ENCODE measurements at places on chromosomes 3 and 15. TPM values are rescaled to one million over a fixed set of nuclear protein-coding genes. Genes with fewer than 3 reads are reported as not detected.
A peak's percentile ranks its signal among the peaks of the same experiment; 100 is the strongest.

- no peak overlapping the region for H3K27ac ChIP-seq
- H3K27me3 ChIP-seq: no peaks in the 10 kb centered on the region
- H3K4me3 ChIP-seq: no peak overlapping the region
- no peaks in the 10 kb centered on the region for H3K4me1 ChIP-seq
These were observed 43.0 kb upstream of the GLCE start for GRCh38 chr15:69117431-69117871.

DNA sequence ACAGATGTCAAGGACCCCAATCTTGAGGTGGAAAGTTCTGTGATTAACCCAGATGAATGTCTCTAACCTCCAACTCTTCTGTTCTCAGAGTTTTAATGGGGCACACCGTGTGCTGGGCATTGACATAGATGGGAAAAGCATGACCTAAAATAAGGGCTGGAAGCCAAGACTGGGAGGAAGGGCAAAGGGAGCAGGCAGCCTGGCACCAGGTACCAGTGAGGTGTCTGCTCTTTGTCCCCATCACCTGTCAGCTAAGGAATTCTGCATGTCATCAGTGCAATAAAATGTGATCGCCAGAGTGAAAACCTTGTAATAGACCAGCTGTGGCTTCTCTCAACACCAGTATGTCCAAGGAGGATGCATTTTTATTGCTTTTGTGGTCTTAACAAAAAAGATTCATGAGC lies 143.5 kb upstream of the TPM1 start:
- no peaks in the 10 kb centered on the region for H3K36me3 ChIP-seq
- no peak overlapping the region for H3K4me3 ChIP-seq
- H3K27me3 ChIP-seq: no peaks in the 10 kb centered on the region
- no peak overlapping the region for H3K27ac ChIP-seq
- DNase-seq: no peak

DNA sequence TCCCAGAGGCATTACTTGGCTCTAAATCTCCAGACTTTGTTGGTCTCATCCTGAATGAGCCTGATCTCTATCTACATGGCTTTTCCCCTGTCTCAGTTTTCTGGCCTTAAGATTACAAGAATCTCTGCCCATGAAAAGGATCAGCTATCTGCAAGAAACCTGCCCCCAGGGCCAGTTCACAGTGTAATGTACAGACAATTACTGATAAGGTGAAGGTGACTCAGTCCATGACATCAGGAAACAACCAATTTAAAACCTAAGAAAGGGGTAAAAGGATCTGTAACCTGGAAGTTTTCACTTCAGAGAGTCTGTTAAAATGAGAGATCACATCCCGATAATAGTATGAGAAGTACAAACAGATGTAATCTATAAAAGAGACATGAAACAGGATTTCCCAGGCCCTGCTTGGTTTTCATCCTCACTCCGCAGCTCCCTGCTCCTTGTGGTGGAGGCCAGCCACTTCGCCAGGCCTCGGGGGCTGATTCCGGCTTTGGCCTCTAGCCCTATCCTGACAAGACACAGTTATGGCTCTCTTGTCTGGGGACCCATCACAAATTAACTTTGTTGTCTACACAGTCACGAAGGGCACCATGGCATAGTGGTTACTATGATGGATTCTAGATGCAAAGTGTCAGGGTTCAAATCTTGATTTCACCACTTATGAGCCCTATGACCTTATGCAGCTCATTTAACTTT lies 136.9 kb downstream of the THSD4 start:
- no peaks in the 10 kb centered on the region for H3K27me3 ChIP-seq
- no peaks in the 10 kb centered on the region for H3K36me3 ChIP-seq
- no peak overlapping the region for H3K27ac ChIP-seq
- DNase-seq: no peak
- no peak overlapping the region for H3K4me3 ChIP-seq
- no peaks in the 10 kb centered on the region for H3K4me1 ChIP-seq

The RLBP1 gene
- not detected for total RNA-seq

- H3K4me3 ChIP-seq: no peak overlapping the region
- no peaks in the 10 kb centered on the region for H3K27me3 ChIP-seq
- H3K36me3 ChIP-seq: no peaks in the 10 kb centered on the region
- no peaks in the 10 kb centered on the region for H3K4me1 ChIP-seq
- H3K27ac ChIP-seq: no peak overlapping the region
These were observed 256.2 kb upstream of the RARB start for GRCh38 chr3:25171897-25172296.

GRCh38 chr3:79038636-79039035 lies 729.2 kb downstream of the ROBO1 start:
- H3K4me3 ChIP-seq: no peak overlapping the region
- no peaks in the 10 kb centered on the region for H3K27me3 ChIP-seq
- no peaks in the 10 kb centered on the region for H3K36me3 ChIP-seq
- H3K27ac ChIP-seq: no peak overlapping the region
- no peaks in the 10 kb centered on the region for H3K4me1 ChIP-seq

- H3K27ac ChIP-seq: no peak overlapping the region
- no peaks in the 10 kb centered on the region for H3K27me3 ChIP-seq
- no peaks in the 10 kb centered on the region for H3K36me3 ChIP-seq
- H3K4me1 ChIP-seq: no peaks in the 10 kb centered on the region
- H3K4me3 ChIP-seq: no peak overlapping the region
- no peak for DNase-seq
These were observed 126.9 kb upstream of the STRIT1 start for GRCh38 chr3:155420406-155420805.

- no peak overlapping the region for H3K27ac ChIP-seq
- H3K36me3 ChIP-seq: no peaks in the 10 kb centered on the region
- DNase-seq: no peak
- no peak overlapping the region for H3K4me3 ChIP-seq
- H3K4me1 ChIP-seq: no peaks in the 10 kb centered on the region
These were observed 43.4 kb upstream of the NLGN1 start for GRCh38 chr3:173354124-173354523.

DNA sequence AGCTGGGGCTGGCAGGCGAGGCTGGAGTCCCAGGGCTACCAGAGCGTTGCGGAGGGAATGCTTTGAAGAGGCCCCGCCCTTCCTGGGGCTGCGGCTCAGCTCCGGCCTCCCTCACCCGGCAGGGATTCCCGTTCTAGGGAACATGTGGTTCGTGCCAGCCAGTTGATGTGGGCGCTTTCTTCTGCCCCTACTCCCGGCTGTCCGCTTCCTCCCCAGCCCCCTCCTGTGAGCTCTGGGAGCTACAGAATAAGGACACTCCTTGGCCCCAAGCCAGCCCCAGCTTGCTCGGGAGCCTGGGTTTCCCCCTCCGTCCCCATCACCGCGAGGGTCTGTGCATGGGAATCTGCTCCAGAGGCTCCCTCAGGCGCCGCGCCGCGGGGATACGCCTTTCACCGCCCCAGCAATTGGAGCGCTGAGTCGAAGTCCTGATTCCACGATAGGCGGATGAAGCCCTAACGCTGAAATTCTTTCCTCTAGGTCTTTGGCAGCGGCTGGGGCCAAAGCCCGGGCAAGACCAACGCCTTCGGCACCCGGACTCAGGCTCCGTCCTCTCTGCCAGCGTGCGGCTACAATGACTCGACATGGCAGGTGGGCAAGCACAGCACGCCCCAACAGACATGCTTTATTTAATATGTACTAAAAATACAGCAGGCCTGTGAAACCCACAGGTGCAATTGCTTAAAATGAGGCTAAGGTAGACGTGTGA lies 69.5 kb downstream of the KLF15 start:
- H3K4me3 ChIP-seq: peak overlapping the region; percentile 47
- peaks cover 3% of the 10 kb centered on the region for H3K27me3 ChIP-seq
- peaks cover 22% of the 10 kb centered on the region for H3K4me1 ChIP-seq
- DNase-seq: peak; percentile 82
- H3K36me3 ChIP-seq: no peaks in the 10 kb centered on the region

DNA sequence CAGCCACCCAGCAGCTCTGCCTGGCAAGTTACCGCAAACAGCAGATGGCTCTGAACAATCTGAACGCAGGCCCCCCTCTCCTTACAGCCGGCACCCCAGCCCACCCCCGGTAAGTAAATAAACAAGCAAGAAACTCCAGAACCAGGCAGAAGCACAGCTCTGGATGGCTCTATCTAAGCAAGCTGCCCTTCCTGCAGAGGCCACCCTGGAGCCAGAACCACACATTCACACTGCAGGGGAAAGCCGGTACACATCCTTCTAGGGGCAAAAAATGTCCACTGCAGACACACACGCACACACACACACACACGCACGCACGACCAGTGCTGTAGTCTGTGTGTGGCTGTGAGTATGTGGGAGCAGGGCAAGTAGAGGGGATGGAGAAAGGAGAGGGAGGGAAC lies 63.9 kb downstream of the ADCY5 start:
- no peak overlapping the region for H3K27ac ChIP-seq
- no peak overlapping the region for H3K4me3 ChIP-seq
- DNase-seq: no peak
- H3K27me3 ChIP-seq: no peaks in the 10 kb centered on the region

The MB21D2 gene
- 8.0 TPM for total RNA-seq

All from upper lobe of right lung (tissue), 1 donor.